ELR (cell line): ENCODE measurements at places on chromosomes 6 and 20.
A peak's percentile ranks its signal among the peaks of the same experiment; 100 is the strongest.

GRCh38 chr6:67353861-67354260, 1281.2 kb upstream of the ADGRB3 start:
- no peak for DNase-seq

DNA sequence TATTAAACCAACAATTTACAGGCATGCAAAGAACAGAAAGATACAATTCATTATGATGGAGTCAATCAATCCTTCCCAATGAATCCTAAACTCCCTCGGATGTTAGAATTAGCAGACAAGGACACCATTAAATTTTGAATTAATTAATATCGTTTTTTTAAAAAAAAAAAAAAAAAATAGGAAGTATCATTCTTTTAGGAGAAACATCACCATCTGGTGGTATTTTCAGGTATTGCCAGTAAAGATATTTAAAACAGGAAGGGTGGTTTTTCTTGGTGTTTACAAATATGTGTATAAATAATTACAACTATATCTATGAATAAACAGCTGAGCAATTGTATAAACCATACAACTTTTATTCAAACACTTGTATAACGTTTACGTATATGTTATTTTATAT, 564.4 kb downstream of the HAO1 start:
- peak; percentile 52 for DNase-seq

GRCh38 chr6:44024574-44025219, 102.6 kb downstream of the MRPL14 start:
- no peak for DNase-seq

DNA sequence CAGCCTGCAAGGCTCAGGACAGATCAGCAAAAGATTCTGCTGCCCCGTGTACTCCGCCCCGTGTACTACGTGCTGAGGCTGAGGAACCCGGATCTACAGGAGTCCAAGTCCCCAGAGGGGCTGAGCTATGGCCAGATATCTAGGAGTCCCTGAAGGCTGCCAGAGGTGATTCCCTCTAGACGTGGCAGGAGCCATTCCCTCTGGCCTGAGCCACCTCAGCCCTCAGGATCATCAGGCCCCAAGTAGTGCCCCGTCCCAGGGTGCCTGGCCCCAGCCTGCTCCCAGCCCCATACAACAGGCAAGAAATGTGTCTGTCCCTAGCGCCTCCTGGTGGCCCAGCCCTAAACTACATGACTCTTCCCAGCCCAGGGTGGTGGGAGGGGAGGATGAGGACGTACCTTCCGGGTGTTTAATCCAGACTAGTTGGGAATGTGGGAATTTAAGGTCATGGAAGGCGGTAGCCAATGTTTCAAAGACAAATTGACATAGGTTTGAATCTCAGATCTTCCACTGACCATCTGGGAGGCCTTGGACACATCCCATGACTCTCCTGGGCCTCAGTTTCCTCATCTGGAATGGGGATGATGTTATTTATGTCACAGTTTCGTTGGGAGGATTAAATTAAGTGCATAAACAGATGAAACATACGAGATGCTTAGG, 49.4 kb upstream of the PTPN1 start:
- peak; percentile 86 for DNase-seq

GRCh38 chr6:26250698-26251044, 114.3 kb upstream of the BTN3A2 start:
- DNase-seq: no peak
